ENCODE measurements at places on chromosomes 4 and X.

GRCh38 chr4:159723341-159724048 is 620.6 kb downstream of the RAPGEF2 start:
- no peak for DNase-seq

- no peak for DNase-seq
These were observed 25.1 kb downstream of the RAB9B start for GRCh38 chrX:103806862-103807474.

DNA sequence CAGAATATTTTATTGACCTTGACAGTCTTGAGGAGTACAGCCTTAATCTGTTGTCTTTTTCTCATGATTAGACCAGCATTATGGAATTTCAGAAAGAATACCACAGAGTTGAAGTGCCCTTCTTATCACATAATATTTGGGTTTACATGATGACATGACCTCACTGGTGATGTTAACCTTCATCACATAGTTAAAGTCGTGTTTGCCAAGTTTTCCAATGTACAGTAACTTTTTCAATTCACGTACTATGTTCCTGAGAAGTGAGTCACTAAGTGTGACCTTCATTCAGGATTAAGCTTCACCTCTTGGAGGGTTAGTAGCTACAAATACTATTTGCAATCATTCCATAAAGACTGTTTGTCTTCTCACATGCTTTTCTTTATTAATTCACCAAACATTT is 52.1 kb downstream of the RAB40A start:
- DNase-seq, result no peak

DNA sequence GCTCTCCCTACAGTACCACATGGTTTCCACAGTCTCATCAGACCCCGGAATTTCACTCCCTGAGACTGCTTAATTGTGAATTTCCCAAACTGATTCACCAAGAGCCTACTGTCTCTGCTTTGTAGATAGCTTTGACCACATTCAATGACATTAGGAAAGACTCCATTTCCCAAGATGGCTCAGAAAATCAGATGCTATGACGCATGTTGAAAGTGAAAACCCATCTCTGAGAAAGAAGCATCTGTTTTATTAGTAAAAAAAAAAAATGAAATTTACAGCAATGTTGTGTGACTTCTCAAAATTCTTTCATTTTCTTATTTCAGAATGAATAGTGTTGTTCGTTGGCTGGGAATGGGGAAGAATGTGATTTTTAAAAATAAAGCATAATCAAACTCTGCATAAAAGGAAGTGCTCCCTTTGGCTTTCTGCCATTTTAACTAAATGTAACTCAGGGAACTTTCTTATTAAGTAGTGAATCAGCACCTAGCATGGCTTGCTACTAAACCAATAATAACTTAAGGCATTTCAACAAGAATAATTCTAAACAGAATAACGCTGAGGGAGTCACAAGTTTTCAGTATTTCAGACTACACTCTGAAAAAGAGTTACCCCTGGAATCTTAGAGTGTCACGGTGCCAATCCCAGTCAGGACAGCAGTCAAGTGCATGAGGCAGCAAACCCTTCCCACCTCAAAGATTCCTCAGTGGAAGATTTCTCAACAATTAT is 97.4 kb upstream of the MYOZ2 start:
- no peak for DNase-seq

GRCh38 chr4:147741190-147741788 is 9.4 kb downstream of the ARHGAP10 start:
- DNase-seq, result no peak

DNA sequence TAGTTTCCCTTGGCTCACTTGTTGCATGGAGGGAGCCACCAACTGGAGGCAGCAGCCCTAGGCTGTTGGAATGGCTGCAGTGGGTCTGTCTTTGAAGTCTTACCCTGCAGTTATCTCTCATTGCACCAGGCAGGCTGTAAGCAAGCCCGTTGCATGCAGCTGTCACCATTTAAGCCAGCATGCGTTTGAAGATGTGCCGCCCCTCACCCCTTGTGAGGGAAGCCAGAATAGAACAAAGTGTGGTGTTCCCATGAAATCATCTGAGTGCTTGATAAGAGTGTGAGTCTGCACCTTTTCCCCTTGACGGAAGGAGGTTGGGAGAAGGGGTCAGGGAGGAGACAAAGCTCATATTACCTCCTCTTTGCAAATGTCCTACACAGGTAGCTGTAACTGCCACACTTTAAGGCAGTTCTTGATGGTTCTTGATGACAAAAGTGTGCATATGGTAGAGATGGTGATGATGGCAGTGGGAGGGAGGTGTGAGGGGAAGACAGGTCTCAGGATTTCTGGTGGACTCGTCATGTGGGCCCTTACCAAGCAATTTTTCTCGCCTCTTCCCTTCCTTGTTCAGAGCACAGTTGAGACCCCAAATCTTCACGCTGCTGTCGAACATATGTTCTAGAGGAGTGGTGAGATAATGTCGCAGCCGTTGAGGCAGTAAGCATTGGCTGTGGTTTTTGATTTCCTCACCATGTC is 191.4 kb upstream of the LEF1 start:
- DNase-seq, result no peak

- DNase-seq, result no peak
These were observed 9.9 kb upstream of the WDR45 start for GRCh38 chrX:49089553-49089952.

DNA sequence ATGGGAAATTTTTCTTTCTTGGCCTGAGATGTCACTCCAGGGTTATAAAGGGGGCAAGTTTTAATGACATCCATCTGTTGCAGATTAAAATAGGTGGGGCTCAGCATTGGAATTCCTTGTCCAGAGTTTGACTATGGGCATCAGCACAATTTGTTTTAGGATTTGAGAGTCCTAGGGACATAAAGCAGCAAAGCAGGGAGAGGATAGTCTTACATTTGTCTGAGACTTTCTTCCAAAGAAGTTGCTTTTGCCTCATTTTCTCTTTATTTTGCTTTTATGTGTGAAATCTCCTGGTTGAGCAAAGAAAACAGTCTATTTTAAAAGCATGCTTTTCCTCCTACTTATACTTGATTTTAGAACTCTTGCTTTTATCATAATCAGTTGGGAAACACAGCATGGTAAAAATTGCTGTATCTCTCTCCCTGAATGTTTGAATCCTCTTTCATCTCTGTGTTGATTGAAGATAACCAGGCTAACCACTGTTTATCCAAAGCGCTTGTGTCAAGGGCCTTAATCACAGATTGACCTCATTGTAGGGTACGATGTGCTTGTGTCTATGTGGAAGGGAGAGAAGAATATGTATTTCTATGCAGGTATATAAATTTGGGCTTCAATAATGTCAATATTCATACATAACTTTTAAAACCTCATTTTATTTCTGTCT is 121.5 kb downstream of the ANK2 start:
- DNase-seq, result no peak

GRCh38 chr4:112270051-112270450 is 15.7 kb downstream of the TIFA start:
- DNase-seq, result no peak

- DNase-seq, result peak; percentile 13
These were observed 39.5 kb downstream of the NSD2 start for GRCh38 chr4:1910643-1911042.

DNA sequence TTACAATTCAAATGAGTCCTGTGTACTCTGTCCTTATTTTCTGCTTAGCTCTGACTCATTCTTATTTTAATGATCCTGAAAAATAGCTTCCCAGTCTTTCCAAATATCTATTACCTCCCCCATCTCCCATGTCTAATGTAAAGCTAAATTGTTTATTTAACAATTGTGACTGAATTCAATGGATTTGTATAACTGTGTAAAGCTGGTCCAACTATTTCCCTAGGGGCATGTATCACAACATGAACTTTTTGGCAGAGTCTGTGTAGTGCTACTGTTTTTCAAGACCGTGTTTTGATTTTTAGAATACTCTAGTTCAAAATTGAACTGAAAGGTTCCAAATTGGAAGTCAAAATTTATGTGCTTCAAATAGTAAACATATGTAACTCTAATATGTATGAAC is 67.8 kb downstream of the SPCS3 start:
- DNase-seq, result no peak

GRCh38 chr4:184408021-184408683 is 66.2 kb downstream of the IRF2 start:
- no peak for DNase-seq

DNA sequence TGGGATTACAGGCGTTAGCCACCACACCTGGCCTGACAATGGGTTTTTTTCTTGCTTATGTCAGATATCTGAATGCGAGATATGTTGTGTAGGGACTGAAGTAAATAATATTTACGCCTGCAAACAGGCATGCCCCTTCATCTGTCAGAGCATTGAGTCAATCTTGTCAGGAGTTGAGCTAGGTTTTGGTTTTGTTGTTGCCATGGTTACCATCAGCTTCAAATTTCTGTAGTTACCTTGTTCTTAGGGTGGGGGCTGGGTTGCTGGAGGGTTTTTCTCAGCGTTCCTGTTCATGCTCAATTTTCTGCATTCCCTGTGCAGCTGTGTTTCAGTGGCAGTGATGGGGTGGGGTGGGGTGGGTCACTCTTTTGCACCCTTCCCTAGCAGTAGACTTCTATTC is 14.5 kb downstream of the MRPL1 start:
- no peak for DNase-seq

DNA sequence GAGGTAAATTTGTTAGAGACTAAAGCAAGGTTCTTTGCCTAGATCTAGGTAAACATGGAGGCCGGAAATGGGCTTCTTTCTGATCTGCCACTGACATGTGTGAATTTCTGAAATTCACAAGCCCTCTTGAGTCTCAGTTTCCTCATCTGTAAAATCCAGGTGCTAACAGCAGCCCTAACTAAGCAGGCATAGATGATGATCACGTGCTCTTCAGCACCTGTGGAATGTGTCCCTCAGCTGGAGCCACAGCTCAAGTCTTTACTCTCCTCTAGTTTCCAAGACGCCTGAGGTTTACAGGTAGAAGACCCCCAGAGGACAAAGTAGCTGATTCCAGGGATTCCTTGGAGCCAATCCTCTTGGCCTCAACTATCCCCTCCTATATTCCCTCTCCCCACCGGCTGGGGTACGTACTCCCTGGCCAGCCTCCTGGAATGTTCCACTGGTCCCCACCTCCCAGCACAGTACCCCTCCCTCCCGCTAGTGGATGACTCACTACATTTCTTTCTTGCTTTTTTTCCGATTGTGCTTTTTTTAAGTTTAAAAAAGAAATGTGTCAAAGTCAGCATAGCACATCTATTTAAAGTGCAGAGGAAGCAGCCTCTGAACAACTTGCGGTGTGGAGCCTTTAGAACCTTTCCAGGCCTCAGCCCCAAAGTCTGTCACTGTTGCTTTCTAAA is 98.4 kb downstream of the PHKA2 start:
- DNase-seq, result no peak

DNA sequence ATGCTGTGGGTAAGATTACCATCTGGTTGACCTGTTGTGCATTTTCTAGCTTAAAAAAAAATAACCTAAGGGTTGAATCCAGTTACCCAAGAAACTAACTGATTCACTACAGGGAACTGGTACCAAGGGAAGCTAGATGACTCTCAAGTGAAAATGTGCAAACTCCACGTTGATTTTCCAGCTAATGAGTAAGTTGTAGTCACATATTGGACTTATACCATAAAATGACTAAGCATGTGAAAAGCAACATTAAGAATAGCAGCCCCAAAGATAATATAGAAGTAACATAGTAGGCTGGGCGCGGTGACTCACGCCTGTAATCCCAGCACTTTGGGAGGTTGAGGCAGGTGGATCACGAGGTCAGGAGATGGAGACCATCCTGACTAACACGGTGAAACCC is 270.9 kb downstream of the SPRY1 start:
- DNase-seq, result no peak

Measured in AML-193 (cell line).